ENCODE measurements at places on chromosomes 1 and 21. TPM values are rescaled to one million over a fixed set of nuclear protein-coding genes. Genes with fewer than 3 reads are reported as not detected.

- H3K27me3 ChIP-seq: no peaks in the 10 kb centered on the region
- no peaks in the 10 kb centered on the region for H3K36me3 ChIP-seq
- no peak for DNase-seq
- H3K4me3 ChIP-seq: no peak overlapping the region
- no peak overlapping the region for H3K27ac ChIP-seq
These were observed 146.4 kb upstream of the TIAM1 start for GRCh38 chr21:31490443-31490842.

- H3K27me3 ChIP-seq: no peaks in the 10 kb centered on the region
- no peaks in the 10 kb centered on the region for H3K4me1 ChIP-seq
- H3K36me3 ChIP-seq: peaks cover 97% of the 10 kb centered on the region
- H3K27ac ChIP-seq: no peak overlapping the region
- no peak overlapping the region for H3K4me3 ChIP-seq
These were observed 11.7 kb downstream of the MX1 start for GRCh38 chr21:41437729-41438128.

- no peak for DNase-seq
- no peaks in the 10 kb centered on the region for H3K27me3 ChIP-seq
- H3K27ac ChIP-seq: no peak overlapping the region
These were observed 177.2 kb upstream of the C8B start for GRCh38 chr1:57142999-57143398.

GRCh38 chr1:175127565-175127964 is 59.9 kb downstream of the TNN start:
- H3K36me3 ChIP-seq: no peaks in the 10 kb centered on the region
- no peak for DNase-seq
- H3K4me1 ChIP-seq: no peaks in the 10 kb centered on the region
- no peaks in the 10 kb centered on the region for H3K27me3 ChIP-seq

DNA sequence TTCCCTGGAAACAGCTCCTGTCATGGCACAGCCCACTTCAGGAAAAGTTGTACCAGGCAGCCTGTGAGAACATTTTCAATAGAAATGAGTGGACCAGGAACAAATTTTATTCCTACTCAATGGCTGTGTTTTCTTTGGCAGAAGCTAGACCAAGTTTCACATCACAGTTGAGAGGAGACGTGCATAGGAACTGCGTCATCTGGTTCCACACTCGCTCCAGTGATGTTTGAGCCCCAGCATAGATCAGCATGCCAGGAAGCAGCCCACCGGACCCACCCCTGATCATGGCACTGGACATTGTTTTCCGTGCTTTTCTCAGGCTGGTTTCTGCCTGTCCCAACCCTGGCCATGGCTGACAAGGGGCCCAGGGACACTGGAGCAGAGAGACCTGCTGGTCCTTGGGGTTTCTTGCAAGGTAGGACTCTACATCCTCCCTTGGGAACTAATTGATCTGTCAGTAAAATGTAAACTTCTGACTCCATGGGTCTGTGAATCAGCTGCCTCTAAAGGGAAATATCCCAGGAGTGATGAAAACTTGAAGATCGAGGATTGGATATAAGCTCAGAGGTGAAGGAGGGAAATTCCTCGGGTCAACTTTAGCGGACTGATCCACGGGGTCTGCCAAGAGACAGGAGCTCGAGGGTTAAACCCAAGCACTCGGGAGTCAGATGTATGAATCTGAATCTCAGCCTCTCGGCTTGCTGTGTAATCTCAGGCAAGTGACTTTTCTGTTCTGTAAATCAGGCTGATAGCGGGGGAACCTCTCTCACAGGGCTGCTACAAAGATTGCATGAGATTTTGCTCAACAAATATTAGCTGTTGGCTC is 35.7 kb downstream of the NEK2 start:
- no peaks in the 10 kb centered on the region for H3K4me1 ChIP-seq
- H3K27me3 ChIP-seq: no peaks in the 10 kb centered on the region
- H3K36me3 ChIP-seq: no peaks in the 10 kb centered on the region
- no peak for DNase-seq

- H3K27ac ChIP-seq: no peak overlapping the region
- H3K36me3 ChIP-seq: no peaks in the 10 kb centered on the region
- H3K4me1 ChIP-seq: no peaks in the 10 kb centered on the region
- no peak overlapping the region for H3K4me3 ChIP-seq
These were observed 549.9 kb downstream of the PLPP3 start for GRCh38 chr1:56029319-56030003.

- DNase-seq: no peak
- no peaks in the 10 kb centered on the region for H3K36me3 ChIP-seq
- no peak overlapping the region for H3K4me3 ChIP-seq
- no peaks in the 10 kb centered on the region for H3K27me3 ChIP-seq
- no peak overlapping the region for H3K27ac ChIP-seq
These were observed 76.2 kb downstream of the NFIA start for GRCh38 chr1:61158591-61158990.

- H3K4me1 ChIP-seq: no peaks in the 10 kb centered on the region
- no peaks in the 10 kb centered on the region for H3K36me3 ChIP-seq
- H3K27me3 ChIP-seq: no peaks in the 10 kb centered on the region
- H3K4me3 ChIP-seq: no peak overlapping the region
- no peak for DNase-seq
These were observed 5.3 kb downstream of the TIE1 start for GRCh38 chr1:43305926-43306687.

DNA sequence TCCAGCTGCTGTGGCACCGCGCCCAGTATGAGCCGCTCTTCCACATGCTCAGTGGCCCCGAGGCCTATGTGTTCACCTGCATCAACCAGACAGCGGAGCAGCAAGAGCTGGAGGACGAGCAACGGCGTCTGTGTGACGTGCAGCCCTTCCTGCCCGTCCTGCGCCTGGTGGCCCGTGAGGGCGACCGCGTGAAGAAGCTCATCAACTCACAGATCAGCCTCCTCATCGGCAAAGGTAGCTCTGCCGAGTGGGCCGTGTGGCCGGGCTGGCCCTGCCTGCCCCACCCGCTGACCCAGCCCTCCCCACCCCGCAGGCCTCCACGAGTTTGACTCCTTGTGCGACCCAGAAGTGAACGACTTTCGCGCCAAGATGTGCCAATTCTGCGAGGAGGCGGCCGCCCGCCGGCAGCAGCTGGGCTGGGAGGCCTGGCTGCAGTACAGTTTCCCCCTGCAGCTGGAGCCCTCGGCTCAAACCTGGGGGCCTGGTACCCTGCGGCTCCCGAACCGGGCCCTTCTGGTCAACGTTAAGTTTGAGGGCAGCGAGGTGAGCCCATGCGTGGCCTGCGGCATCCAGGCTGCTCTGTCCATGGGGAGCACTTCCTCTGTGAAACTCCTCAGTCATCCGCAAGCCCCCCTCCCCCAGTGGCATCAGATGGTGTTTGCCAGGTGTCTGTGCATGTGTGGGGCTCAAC is 64.2 kb downstream of the PIK3CD start:
- H3K27me3 ChIP-seq: no peaks in the 10 kb centered on the region
- peak overlapping the region; percentile 85 for H3K27ac ChIP-seq
- DNase-seq: no peak
- H3K4me3 ChIP-seq: no peak overlapping the region

DNA sequence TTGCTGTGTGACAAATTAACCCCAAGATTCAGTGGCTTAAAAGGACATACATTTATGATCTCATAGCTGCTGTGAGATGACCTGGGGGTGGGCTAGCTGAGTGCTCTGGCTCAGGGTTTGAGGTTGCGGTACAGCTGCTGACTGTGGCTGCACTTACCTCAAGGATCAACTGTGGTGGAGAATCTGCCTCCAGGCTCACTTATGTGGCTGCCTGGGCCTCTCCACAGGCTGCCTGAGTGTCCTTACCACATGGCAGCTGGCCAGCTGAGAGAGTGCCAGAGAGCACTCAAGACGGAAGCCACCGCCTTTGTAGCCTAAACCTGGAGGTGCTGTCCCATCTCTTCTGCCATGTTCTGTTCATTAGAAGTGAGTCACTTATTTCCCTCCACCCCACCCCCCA is 5.7 kb downstream of the LRRC71 start:
- DNase-seq: no peak
- no peak overlapping the region for H3K27ac ChIP-seq
- peaks cover 32% of the 10 kb centered on the region for H3K27me3 ChIP-seq
- no peaks in the 10 kb centered on the region for H3K36me3 ChIP-seq
- H3K4me1 ChIP-seq: peaks cover 20% of the 10 kb centered on the region

DNA sequence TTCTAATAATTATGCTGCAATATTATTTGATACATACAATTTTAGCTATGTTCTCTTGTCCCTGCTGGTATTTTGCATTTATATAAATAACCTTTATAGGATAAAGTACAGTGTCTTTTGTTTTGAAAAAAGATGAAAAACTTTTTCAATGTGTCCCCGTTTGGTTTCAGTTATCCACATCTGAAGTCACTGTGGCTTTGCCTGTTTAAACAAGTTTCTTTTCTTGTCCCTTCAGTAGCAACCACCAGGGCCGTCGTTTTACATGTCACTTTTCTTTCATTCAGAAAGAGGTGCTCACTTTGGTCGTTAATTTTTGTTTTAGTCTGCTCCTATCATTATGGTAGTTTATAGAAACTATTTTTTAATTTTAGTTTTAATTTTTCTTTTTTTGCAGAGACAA is 41.4 kb downstream of the RABGAP1L start:
- no peak overlapping the region for H3K4me3 ChIP-seq
- no peaks in the 10 kb centered on the region for H3K36me3 ChIP-seq
- no peak for DNase-seq

- DNase-seq: no peak
- H3K27ac ChIP-seq: no peak overlapping the region
- H3K4me1 ChIP-seq: no peaks in the 10 kb centered on the region
- no peaks in the 10 kb centered on the region for H3K27me3 ChIP-seq
- H3K36me3 ChIP-seq: peaks cover 4% of the 10 kb centered on the region
These were observed 69.4 kb downstream of the TCP10L start for GRCh38 chr21:32515874-32516273.

DNA sequence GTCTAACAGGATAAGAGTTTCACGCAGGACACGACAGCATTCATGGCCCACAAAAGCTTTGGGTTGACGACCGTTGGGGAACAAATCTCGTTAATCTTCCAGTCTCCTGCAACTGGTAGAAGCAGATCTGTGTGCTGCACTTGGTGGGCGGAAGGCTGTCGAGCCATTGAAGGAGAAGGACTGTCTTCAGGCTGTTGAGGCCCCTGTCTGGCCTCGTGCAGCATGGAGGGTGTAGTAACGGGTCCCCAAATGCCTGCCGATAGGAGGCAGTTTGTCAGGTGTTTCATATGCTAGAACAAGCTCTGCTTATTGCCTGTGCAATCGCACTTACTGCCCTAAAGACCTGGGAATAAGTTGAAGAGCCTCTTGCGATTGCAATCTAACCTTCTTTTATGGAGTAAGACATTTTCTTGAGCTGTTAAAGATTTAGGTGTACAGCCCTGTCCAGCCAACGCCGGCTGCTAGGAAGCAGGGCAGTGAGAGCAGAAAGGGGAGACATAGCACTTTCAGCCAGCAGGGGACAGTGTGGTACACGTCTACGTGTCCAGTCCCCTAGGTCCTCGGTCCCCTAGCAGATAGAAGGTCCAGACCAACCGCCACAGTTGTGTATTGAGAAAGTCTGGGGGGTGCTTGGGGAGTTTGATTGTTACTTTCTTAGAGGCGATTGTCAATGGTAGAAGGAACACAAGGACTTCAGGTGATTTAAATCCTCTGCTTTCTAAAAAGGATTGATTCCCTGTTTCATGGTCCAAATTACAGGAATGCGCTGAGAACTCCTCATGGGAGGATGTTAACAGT is 102.3 kb upstream of the TMPRSS2 start:
- no peaks in the 10 kb centered on the region for H3K27me3 ChIP-seq
- H3K4me3 ChIP-seq: no peak overlapping the region
- H3K4me1 ChIP-seq: no peaks in the 10 kb centered on the region
- DNase-seq: no peak

GRCh38 chr1:188489336-188490112 is 1660.8 kb downstream of the PLA2G4A start:
- H3K36me3 ChIP-seq: no peaks in the 10 kb centered on the region
- H3K4me3 ChIP-seq: no peak overlapping the region
- DNase-seq: no peak

GRCh38 chr1:2941040-2941439 is 80.2 kb upstream of the ACTRT2 start:
- no peak overlapping the region for H3K27ac ChIP-seq
- H3K4me3 ChIP-seq: no peak overlapping the region
- H3K36me3 ChIP-seq: no peaks in the 10 kb centered on the region
- H3K4me1 ChIP-seq: no peaks in the 10 kb centered on the region

DNA sequence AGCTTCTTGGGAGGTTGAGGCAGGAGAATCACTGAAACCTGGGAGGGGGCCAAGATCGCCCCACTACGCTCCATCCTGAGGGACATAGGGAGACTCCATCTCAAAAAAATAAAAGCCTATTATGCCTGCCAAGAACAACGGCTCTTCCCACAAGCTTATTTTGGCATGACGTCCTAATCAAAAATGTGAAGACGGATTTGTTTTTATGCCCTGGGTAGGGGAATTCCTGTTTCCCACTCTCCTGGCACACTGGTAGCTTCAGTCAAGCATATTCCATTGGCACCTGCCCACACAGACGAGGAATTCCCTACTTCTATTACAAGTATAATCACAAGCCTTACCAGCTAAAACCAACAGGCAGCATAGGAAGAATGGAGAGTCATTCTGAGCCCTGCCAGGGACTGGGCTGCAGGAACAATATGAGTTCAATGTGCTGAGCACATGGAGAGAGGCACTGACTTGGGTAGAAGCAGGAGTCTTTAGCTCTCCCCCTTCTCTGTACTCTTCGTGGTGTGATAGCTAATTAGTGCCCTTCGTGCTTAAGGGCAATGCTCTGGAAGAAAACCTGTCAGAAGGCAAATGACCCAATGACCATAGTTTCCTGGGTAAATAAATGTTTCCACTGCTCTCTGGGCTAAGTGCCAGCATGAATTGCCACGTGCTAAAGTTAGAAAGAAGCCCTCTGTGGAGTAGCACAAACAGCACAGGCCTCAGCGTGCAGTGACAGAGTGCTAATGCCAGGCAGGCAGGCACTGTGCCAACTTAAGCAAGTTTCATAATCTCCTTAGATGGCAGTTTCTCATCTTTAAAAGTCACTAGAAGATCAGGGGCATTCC is 16.8 kb downstream of the TNFSF4 start:
- H3K27ac ChIP-seq: no peak overlapping the region
- no peak overlapping the region for H3K4me3 ChIP-seq
- no peaks in the 10 kb centered on the region for H3K36me3 ChIP-seq
- H3K4me1 ChIP-seq: no peaks in the 10 kb centered on the region

GRCh38 chr1:145949219-145949618 is 8.6 kb downstream of the LIX1L start:
- H3K27me3 ChIP-seq: no peaks in the 10 kb centered on the region
- peaks cover 17% of the 10 kb centered on the region for H3K4me1 ChIP-seq
- H3K4me3 ChIP-seq: no peak overlapping the region
- H3K36me3 ChIP-seq: peaks cover 31% of the 10 kb centered on the region

- H3K27ac ChIP-seq: no peak overlapping the region
- DNase-seq: peak; percentile 16
These were observed 109.9 kb downstream of the IGSF21 start for GRCh38 chr1:18217398-18218043.

- no peaks in the 10 kb centered on the region for H3K27me3 ChIP-seq
- H3K36me3 ChIP-seq: no peaks in the 10 kb centered on the region
- no peak overlapping the region for H3K27ac ChIP-seq
- no peaks in the 10 kb centered on the region for H3K4me1 ChIP-seq
- H3K4me3 ChIP-seq: no peak overlapping the region
These were observed 407.9 kb upstream of the ZRANB2 start for GRCh38 chr1:71488555-71489252.

- no peak overlapping the region for H3K27ac ChIP-seq
- no peaks in the 10 kb centered on the region for H3K4me1 ChIP-seq
- H3K27me3 ChIP-seq: no peaks in the 10 kb centered on the region
- peaks cover 3% of the 10 kb centered on the region for H3K36me3 ChIP-seq
These were observed 82.7 kb downstream of the HLCS start for GRCh38 chr21:36883532-36884486.

Gene FCRL2
- total RNA-seq: 0.17 TPM

Gene RXFP4
- total RNA-seq: not detected

Gene SAMSN1
- total RNA-seq: 112 TPM

Gene WNT2B
- 1.2 TPM for total RNA-seq

Gene YBX1
- total RNA-seq: 323 TPM

Gene HNRNPCL1
- not detected for total RNA-seq

Gene OVAAL
- not detected for total RNA-seq

Gene TM2D1
- 26.9 TPM for total RNA-seq

Gene PLA2G2C
- not detected for total RNA-seq

Gene FCRL3
- total RNA-seq: 24.8 TPM
